T-helper 2 cell (primary cell): ENCODE measurements at places on chromosomes 13 and 19.

DNA sequence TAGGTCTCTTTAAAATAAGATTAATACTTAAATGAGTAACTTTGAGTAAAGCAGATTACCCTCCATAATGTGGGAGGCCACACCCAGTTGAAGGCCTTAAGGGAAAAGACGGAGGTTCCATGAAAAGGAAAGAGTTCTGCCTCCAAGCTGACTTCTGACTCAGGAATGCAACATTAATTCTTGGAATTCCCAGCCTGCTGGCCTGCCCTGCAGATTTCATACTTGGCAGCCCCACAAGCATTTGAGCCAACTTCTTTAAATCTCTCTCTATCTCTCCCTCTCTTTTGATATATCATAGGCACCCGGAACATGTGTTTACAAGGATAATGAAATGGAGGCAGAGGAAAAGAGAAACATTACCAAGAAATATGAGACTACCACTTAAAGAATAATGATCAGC lies 902.3 kb upstream of the MIR17HG start:
- no peak for DNase-seq

- no peak for DNase-seq
Measured at GRCh38 chr13:22594041-22594440, 586.7 kb upstream of the SGCG start.

GRCh38 chr13:112702341-112702985 lies 12.6 kb downstream of the ATP11A start:
- DNase-seq: no peak

- DNase-seq: no peak
Measured at GRCh38 chr13:71828117-71828516, 38.9 kb downstream of the DACH1 start.

GRCh38 chr19:49930483-49931011 lies 1.2 kb upstream of the NUP62 start:
- DNase-seq: no peak
